ENCODE measurements at places on chromosomes 1 and 21.

- DNase-seq = no peak
These were observed 26.6 kb downstream of the SDE2 start for GRCh38 chr1:225972344-225973152.

- no peak for DNase-seq
These were observed 31.7 kb upstream of the TADA1 start for GRCh38 chr1:166907763-166908162.

DNA sequence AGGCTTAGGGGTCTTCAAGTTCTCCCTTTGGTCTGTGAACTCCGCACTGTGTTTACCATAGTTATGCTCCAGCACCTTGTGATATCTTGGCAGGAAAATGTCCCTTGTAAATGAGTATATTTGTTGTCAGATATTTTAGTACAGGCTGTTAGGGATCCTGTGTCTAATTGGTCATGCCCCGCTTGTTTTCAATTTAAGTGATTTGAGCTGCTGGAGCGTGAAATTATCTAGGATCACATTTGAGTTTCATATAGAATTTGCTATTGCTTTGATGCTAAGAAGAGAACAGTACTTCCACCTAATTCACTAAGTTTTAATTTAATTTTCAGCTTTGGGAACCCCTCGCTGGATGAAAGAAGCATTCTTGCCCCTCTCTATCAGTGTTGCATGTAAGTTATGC lies 15.4 kb upstream of the TOR3A start:
- no peak for DNase-seq

- no peak for DNase-seq
These were observed 39.1 kb downstream of the CLIC6 start for GRCh38 chr21:34707876-34708325.

DNA sequence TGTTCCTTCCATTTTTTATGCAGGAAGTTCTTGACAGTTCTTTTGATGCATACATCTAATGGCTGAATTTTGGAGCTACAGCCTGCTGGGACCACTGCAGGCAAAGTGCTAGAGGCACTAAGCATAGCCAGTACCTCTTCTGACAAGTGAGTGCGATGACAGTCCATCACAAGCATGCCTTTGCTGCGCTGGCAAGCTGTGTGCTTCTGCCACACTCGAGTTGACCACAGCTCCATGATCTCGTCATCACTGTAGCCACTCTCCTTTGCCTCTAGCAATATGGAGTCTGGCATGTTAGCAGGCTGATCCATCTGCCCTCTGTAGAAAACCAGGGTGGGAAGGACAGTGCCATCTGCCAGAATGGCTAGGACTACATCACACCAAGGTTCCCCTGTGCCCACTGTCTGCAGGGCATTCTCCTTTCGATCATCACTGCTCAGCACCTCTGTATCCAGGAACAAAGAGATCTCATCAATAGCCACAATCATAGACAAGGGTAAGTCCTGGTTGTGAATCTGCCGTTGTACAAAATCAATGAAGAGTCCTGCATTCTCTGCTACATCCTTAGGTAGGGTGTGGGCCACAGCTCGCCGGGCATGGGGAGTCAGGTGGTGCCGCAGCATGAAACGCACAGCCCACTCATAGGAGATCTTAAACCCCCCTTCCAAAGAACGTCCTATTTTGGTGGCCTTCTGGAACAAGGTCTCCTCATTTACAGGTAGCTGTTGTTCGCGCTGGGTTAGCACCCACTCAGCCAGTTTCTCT lies 6.0 kb downstream of the PSMB4 start:
- DNase-seq = no peak

GRCh38 chr21:45388011-45388521 lies 16.9 kb upstream of the COL18A1 start:
- DNase-seq = no peak

GRCh38 chr1:168643152-168643551 lies 66.7 kb downstream of the XCL1 start:
- no peak for DNase-seq

DNA sequence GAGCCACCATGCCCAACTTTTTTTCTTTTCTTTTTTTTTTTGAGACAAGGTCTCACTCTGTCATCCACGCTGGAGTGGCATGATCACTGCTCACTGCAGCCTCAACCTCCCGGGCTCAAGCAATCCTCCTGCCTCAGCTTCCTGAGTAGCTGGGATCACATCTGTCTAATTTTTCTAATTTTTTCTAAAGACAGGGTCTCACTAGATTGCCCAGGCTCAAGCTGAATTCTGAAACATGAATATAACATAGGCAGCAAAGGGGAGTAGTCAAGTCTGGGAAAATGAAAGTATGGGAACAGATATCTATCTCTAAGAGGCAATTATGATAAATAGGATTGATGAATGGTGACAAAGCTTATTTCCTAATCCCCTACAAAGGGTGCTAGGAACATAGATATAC lies 7.3 kb upstream of the CMPK1 start:
- no peak for DNase-seq
